ENCODE measurements at places on chromosomes 5 and 9.

- H3K27ac ChIP-seq: no peak overlapping the region
- DNase-seq: no peak
- no peak overlapping the region for H3K4me3 ChIP-seq
- no peaks in the 10 kb centered on the region for H3K27me3 ChIP-seq
These were observed 190.2 kb downstream of the GABBR2 start for GRCh38 chr9:98518556-98518955.

- no peak overlapping the region for H3K4me3 ChIP-seq
- no peaks in the 10 kb centered on the region for H3K27me3 ChIP-seq
- H3K36me3 ChIP-seq: no peaks in the 10 kb centered on the region
- H3K27ac ChIP-seq: no peak overlapping the region
These were observed 1.6 kb upstream of the ARHGEF39 start for GRCh38 chr9:35666549-35666948.

DNA sequence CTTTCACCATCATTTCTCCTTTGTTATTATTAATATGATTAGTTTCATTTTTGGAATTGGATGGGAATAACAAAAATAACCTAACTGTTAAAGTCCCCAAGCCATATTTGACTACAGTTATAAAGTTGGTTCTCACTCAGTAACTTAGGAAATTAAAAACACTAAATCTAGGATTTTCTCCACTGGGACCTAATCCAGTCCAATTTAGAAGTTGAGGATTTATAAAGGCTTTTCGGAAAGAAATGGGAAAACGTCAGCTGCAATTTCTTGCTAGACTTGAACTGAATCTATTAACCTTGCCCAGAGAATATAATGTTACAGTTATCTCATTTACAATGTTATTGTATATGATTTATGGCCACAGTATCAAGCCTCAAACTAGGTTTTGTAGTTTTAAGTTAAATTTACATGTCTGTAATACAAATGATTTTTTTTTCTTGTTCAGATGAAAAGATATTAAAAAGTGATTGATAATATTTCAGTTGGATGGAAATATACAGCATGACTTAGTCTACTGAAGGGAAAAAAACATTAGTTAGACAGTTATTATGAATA is 524.3 kb upstream of the GRAMD2B start:
- no peaks in the 10 kb centered on the region for H3K36me3 ChIP-seq
- no peaks in the 10 kb centered on the region for H3K4me1 ChIP-seq
- no peaks in the 10 kb centered on the region for H3K27me3 ChIP-seq
- DNase-seq: no peak
- no peak overlapping the region for H3K4me3 ChIP-seq

DNA sequence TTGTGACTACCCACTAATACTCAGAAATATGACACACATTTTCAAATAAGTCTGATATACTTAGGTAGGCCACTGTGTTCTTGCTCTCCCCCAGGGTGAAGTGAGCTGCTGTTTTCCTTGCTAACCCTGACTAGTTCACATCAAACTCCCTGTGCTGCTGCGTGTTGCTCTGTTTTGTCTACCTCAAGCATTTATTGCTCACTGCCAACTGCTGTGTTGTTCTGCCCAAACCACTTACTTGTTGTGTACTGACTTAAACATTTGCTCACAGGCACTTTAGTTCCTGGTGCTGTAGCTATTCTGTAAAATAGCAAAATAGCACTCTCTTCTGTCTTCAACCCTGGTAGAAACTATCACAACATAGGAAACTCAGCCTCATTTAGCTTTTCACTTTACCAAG is 255.7 kb downstream of the HCN1 start:
- H3K36me3 ChIP-seq: no peaks in the 10 kb centered on the region
- H3K4me1 ChIP-seq: no peaks in the 10 kb centered on the region
- H3K27me3 ChIP-seq: no peaks in the 10 kb centered on the region
- no peak overlapping the region for H3K4me3 ChIP-seq
- no peak overlapping the region for H3K27ac ChIP-seq

DNA sequence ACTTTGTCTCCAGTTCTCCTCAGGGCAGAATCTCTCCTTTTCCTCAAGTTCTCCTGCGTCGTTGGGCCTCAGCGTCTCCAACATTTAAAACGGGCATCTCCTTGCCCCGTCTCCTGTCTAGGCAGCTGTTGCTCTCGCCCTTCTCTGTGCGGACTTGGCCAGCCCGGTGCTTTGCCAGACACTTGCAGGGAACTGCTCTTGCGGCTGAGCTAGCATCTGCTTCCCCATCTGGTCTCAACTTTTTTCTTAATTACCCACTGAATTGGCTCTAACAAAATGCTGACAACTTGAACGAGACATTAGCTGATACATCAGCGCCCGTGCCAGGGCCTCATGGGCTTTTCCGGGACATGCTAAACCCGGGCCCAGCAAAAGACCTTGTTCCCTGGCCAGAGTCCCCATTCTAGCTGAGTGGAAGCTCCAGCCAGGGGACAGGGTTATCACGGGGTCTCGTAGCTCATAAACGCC is 25.1 kb downstream of the ZNF618 start:
- peak overlapping the region; percentile 47 for H3K27ac ChIP-seq
- no peaks in the 10 kb centered on the region for H3K36me3 ChIP-seq
- no peaks in the 10 kb centered on the region for H3K27me3 ChIP-seq
- peaks cover under 1% of the 10 kb centered on the region for H3K4me1 ChIP-seq
- no peak for DNase-seq

DNA sequence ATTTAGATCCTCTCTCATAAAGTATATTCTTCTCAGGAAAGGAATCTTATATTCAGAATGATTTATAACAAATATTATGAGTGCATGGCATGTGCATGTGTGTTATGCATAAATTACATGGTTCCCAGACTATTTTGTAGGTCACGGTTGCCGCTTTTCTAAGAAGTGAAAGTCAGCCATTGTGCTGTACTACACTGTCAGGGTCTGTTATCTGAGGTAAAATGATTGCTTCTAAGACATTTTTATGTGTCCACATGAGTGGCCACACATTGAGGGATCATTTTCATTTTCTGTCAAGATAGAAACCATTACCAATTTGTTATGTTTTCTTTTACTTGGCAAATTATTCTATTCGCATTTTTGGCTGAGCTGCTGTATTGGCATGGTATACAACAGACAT is 210.8 kb downstream of the CWC27 start:
- DNase-seq: no peak
- H3K27ac ChIP-seq: no peak overlapping the region

GRCh38 chr9:2846115-2846514 is 2.2 kb upstream of the PUM3 start:
- no peak for DNase-seq
- H3K4me1 ChIP-seq: peaks cover 21% of the 10 kb centered on the region
- H3K27ac ChIP-seq: no peak overlapping the region
- H3K4me3 ChIP-seq: no peak overlapping the region
- no peaks in the 10 kb centered on the region for H3K36me3 ChIP-seq

- DNase-seq: no peak
- H3K4me3 ChIP-seq: no peak overlapping the region
- H3K36me3 ChIP-seq: peaks cover 61% of the 10 kb centered on the region
- H3K27me3 ChIP-seq: no peaks in the 10 kb centered on the region
These were observed 28.8 kb downstream of the TNIP1 start for GRCh38 chr5:151051931-151052608.

DNA sequence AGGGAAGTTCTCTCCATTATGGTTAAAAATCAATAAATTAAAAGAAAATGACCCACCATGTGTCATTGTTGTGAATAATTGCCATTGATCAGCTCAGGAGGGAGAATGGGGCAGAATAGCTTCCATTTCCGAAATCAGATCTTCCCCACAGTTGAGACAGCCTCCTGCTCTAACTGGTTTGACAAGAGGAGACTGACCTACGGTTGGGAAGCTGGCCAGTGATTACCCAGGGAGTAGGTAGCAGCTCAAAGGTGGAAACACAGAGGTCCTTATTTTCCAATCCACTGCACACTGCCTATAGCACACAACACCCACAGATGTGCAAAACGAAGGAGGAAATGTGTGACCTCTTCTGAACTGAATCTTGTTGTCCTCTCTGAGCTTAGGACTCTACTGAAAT is 69.0 kb upstream of the DAPK1 start:
- H3K4me3 ChIP-seq: no peak overlapping the region
- no peaks in the 10 kb centered on the region for H3K4me1 ChIP-seq
- H3K27ac ChIP-seq: no peak overlapping the region
- no peaks in the 10 kb centered on the region for H3K36me3 ChIP-seq
- no peak for DNase-seq

DNA sequence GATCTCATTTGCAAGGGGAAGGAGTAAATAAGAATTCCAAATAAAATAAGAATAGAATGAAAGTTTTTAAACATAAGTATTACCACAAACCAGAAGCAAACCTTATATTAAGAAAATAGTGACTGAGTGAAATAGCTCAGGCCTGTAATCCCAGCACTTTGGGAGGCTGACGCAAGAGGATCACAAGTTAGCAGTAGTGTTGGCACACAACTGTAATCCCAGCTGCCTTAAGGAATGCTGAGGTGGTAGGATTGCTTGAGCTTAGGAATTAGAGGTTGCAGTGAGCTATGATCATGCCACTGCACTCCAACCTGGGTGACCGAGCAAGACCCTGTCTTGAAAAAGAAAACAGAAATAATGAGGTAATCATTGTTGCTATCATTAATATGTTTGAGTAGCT is 47.0 kb downstream of the APC start:
- peaks cover 10% of the 10 kb centered on the region for H3K36me3 ChIP-seq
- no peaks in the 10 kb centered on the region for H3K27me3 ChIP-seq
- H3K4me1 ChIP-seq: no peaks in the 10 kb centered on the region
- no peak for DNase-seq
- H3K4me3 ChIP-seq: no peak overlapping the region

GRCh38 chr5:2293906-2294305 is 411.2 kb upstream of the IRX4 start:
- no peaks in the 10 kb centered on the region for H3K36me3 ChIP-seq
- no peak overlapping the region for H3K4me3 ChIP-seq
- no peak for DNase-seq
- H3K27ac ChIP-seq: no peak overlapping the region
- H3K27me3 ChIP-seq: no peaks in the 10 kb centered on the region

DNA sequence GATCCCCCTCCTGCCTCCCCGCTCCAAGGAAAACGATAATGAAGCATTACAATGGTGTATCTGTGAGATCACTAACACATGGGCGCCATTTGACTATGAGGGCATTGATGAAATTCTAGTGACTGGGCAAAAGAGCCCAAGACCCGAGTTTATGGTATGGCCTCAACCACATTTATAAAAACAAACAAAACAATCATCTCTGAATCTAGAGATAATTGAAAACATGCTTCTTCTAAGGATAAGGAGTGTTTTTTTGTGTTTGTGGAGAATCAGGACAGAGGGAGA is 100.9 kb upstream of the SEMA6A start:
- DNase-seq: no peak
- no peaks in the 10 kb centered on the region for H3K27me3 ChIP-seq
- H3K36me3 ChIP-seq: no peaks in the 10 kb centered on the region
- H3K4me3 ChIP-seq: no peak overlapping the region
- no peaks in the 10 kb centered on the region for H3K4me1 ChIP-seq

- H3K4me1 ChIP-seq: no peaks in the 10 kb centered on the region
- H3K27ac ChIP-seq: no peak overlapping the region
- H3K27me3 ChIP-seq: no peaks in the 10 kb centered on the region
- H3K36me3 ChIP-seq: peaks cover 15% of the 10 kb centered on the region
These were observed 71.6 kb downstream of the GOLM1 start for GRCh38 chr9:86027767-86028166.

- no peaks in the 10 kb centered on the region for H3K36me3 ChIP-seq
- DNase-seq: no peak
- no peak overlapping the region for H3K27ac ChIP-seq
- H3K4me3 ChIP-seq: no peak overlapping the region
These were observed 204.9 kb upstream of the GAS1 start for GRCh38 chr9:87152256-87152655.

DNA sequence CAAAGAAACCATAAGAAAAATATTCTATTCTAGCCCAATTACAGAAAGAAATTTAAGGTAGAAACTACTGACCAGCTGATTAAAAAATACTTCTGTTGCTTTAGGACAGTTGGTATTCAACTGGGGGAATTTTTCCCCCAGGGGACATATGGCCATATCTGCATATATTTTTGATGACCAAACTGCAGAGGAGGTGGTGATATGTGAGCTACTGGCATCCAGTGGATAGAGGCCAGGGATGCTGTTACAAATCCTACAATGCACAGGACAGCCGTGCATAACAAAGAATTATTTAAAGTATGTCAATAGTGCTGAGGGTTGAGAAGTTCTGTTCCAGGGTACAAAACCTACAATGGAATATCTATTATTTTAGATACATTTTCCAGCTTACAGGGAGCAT is 24.0 kb downstream of the ZFR start:
- peaks cover 47% of the 10 kb centered on the region for H3K4me1 ChIP-seq
- DNase-seq: no peak
- H3K27me3 ChIP-seq: no peaks in the 10 kb centered on the region
- H3K27ac ChIP-seq: no peak overlapping the region
- peaks cover 6% of the 10 kb centered on the region for H3K36me3 ChIP-seq

- peak overlapping the region; percentile 99 for H3K27ac ChIP-seq
- DNase-seq: no peak
- no peaks in the 10 kb centered on the region for H3K36me3 ChIP-seq
- H3K4me3 ChIP-seq: peak overlapping the region; percentile 93
- H3K4me1 ChIP-seq: peaks cover 53% of the 10 kb centered on the region
- H3K27me3 ChIP-seq: no peaks in the 10 kb centered on the region
These were observed 10.6 kb downstream of the PRDM6 start for GRCh38 chr5:123099514-123100151.

- H3K27me3 ChIP-seq: no peaks in the 10 kb centered on the region
- H3K4me1 ChIP-seq: no peaks in the 10 kb centered on the region
- H3K4me3 ChIP-seq: no peak overlapping the region
- no peak overlapping the region for H3K27ac ChIP-seq
These were observed 451.4 kb upstream of the C9orf72 start for GRCh38 chr9:28024676-28025075.

All from thoracic aorta (tissue), 2 donors.